ENCODE measurements at places on chromosomes 1 and 21.
A peak's percentile ranks its signal among the peaks of the same experiment; 100 is the strongest.

DNA sequence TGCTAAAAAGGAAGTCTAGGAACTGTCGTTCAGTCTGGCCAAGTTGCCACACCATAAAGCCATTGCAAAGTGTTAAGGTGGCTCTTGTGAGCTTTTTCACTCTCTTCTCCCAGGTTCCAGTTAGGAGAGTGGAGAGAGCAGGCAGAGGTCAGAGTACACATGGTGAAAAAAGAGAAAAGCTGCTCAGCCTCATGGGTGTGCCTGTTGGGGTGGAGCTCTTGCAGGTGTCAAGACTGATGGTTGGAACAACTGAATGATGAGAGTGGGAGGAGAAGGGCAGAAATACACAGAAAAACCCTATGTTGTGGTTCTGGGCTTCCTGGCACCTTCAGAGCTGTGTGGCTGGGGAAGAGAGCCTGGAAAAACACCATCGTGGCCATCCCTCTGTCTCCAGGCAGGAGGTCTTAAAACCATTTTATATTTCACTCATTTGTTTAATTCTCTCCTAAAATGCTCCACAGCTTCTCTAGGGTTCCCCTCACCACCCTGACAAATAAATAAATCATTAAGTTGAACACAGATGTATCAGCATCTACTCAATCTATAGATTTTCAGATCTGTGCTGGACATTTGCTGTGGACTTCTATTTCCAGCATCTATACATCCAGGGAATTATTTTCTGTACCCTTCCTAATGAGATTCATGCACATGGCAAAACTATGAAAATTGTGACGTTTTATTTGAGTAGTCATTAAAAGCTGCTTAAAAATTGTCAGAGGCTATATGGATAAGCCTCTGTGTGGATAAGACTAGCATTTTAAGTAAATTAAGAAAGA, 17.5 kb downstream of the UBASH3A start:
- no peak for DNase-seq

DNA sequence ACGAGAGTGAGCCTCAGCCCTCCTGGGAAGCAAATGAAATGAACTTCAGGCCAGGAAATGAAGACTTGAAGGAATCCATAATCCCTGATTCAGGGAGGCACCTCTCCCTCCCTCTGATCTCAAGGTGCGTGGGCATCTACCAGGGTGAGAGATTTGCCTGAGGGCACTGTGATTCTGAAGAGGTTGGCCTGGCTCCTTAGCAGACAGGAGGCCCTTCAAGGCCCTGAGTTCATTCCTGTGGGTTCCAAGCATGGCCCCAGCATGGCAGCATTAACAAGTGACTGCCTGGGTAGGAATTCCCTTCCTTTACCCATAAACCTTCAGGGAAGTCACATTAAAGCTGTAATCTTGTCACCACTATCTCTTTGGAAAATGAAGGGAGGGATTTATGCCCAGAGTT, 29.8 kb upstream of the IFNGR2 start:
- no peak for DNase-seq

DNA sequence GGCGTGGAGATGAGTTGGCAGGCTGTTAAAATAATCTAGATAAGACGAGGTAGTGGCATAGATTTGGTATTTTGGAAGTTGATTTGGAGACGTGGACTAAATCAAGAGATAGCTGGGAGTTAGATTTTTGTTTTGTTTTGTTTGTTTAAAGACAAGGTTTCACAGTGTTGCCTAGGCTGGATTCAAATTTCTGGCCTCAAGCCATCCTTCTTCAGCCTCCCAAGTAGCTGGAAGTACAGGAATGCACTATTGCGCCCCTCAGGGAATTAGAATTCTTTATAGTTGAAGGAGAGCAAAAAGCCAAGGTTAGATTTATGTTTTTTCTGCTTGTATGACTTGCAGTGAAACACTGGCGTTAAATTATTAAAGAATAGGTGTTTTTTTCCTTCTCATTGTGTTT, 22.3 kb upstream of the SNRPE start:
- no peak for DNase-seq

- DNase-seq = no peak
These were observed 66.5 kb downstream of the PLPP3 start for GRCh38 chr1:56512724-56513494.

GRCh38 chr1:168053681-168054080, 83.0 kb downstream of the GPR161 start:
- DNase-seq = no peak

- no peak for DNase-seq
These were observed 1.7 kb downstream of the KLHDC8A start for GRCh38 chr1:205355075-205355453.

- no peak for DNase-seq
These were observed 108.4 kb downstream of the PLA2G4A start for GRCh38 chr1:186937016-186937670.

DNA sequence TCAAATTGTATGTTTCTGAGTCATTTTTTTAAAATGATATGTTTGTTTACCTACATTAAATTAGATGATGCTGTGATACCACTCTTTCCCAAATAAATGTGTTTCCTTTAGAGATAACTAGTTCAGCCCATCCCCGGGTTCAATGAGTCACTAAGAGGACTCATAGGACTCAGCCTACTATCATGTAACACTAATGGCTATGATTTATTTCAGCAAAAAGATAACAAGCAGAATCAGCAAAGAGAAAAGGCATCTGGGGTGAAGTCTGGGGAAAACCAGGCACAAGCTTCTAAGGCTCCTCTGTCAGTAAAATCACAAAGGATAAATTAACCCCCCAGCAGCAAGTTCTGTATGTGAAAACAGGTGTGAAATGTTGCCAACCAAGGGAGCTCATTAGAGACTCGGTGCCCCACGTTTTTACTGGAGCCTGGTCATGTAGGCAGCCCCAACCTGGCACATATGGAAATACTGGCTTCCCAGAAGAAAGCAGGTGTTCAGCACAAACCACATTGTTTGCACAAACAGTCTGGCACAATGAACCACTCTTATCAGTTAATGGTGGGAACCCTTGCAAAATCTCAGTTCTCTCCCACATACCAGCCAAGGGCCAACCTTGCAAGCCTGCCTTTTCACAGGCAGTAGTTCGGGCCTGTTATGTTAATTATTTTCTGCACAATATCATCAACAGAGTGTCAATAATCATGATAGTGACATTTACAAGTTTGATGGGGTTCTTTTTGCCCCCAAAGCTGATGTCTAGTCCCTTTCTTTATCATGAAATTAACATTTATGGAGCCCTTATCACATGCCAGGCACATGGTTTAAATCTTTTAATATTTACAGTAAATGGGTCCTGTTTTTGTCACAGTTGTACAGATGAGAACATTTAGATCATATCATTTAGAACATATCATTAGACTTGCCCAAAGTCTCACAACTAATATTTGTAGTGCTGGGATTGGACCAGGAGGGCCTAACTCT, 23.1 kb upstream of the CNN3 start:
- no peak for DNase-seq

DNA sequence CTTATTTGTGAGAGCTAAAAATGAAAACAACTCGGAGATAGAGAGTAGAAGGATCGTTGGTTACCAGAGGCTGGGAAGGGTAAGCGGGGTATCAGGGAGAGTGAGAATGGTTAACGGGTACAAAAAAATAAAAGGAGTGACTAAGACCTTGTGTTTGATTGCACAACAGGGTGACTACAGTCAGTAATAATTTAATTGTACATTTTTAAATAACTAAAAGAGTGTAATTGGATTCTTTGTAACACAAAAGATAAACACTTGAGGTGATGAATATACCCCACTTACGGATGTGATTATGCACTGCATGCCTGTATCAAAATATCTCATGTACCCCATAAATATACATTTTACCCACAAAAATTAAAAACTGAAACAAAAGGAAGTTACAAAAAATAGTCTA, 29.4 kb downstream of the FOXJ3 start:
- no peak for DNase-seq

DNA sequence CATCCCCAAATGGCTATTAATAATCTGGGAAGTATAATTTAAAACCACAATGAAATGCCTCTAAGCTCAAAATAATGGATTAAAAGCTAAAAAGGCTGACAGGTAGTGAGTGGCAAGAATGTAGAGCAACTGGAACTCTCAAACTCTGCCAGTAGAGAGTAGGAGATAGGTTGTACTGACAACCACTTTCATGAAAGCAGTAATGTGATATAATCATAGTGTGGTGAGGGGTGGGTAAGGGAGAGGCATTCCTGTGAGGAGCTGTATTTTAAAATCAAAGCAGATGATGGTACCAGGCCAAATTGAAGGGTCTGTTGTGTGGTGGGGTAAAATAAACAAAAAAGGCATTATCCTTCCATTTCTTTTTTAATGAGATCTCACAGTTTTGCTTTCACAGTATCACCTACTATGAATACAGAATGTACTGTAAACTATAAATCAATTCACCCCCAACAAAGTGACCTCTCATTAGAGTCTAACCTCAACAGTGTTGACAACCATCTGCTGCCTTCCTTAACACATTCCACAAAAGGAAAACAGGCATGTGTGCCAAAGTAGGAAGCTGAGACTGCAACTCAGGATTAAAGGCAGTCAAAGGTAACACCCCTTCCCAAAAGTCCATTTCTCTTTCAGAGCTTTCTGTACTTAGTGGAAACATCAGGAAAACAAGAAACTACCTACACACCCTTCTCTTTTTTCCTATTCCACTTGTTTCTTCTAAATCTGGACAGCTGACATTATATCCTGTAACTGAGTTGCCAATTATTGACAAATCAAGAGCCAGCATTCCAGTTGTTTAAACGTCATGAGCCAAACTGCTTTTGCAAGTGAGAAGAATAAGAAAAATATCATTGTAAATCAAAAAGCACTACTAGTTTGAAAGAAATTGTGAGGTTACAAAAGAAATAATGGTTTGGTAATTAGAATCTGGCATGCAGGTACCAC, 130.8 kb downstream of the FAF1 start:
- DNase-seq = no peak

GRCh38 chr1:2289607-2290006, 61.5 kb downstream of the SKI start:
- no peak for DNase-seq

DNA sequence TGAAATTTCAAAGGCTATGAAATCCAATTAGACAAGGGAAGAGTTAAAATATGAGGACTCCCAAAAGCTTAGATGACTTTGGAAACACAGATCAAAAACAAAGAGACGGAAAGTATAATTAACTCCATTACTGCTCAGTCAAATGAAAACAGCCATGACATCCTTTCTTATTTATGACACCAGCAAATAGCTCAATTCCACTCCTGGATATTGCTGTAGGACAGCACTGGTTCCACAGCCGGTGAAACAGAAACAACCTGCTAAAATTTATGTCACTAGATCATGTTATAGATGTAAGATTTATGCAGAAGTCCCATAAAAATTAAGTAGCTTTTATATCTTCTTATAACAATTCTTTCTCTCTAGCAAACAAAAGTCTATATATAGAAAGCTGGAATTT, 65.6 kb upstream of the RRP15 start:
- DNase-seq = no peak

- no peak for DNase-seq
These were observed 181.6 kb downstream of the ZNF326 start for GRCh38 chr1:90176530-90176929.

DNA sequence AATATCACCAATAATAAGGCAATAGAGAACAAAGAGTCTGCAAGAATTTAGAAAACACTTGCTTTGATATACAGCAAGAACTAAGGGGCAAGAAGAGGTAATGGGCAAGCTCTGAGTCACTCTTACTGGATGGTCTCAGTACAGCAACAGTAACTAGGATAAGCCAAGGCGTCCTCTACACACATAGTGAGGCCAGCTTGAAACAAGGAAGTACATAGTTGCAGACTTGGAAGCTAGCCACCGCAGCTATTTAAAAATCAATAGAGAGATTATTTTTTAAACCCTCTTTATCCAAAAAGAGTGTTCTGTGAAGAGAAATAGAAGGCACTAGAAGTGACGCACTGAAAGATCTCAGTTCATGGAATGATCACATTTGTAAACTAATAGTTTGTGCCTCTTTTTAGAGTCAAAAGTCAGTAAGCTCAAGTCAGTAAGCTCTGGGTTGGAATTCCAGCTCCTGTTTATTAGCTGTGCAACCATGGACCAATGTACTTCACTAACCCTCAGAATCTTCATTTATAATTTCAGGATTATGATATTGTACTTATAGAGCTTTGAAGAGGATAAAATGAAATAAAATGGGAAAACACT, 118.6 kb downstream of the AKT3 start:
- no peak for DNase-seq

- DNase-seq = no peak
These were observed 99.5 kb downstream of the OMA1 start for GRCh38 chr1:58447042-58447441.

- no peak for DNase-seq
These were observed 25.3 kb downstream of the TFF3 start for GRCh38 chr21:42289926-42290325.

DNA sequence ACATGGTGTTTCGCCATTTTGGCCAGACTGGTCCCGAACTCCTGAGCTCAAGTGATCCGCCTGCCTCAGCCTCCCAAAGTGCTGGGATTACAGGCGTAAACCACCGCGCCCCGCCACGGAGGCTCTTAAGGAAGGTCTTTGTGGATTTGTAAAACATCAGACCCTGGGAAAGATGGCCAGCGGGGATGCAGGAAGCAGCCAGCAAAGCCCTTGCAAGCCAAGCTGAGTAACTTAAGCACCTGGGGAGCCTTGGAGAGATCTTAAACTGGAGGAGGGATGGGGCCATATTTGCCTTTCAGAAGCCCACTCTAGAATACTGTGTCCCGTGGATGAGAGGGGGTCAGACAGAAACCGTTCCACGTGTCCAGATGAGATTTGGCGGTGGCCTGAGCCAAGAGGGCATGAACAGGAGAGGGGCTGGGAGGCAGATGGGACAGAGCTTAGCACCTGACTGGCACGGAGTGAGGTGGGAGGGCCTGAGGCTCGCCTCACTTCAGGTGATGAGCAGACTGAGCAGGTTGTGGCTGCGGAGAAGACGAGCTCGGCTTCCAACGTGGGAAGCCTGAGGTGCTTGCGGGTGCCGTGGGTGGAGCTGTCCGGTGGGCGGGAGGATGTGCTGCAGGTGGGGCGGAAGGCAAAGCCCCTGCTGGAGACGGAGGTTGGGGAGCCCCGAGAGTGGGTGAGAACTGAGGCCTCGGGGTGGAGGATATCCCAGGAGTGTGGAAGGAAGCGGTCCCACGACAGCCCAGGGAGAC, 11.7 kb downstream of the C1orf216 start:
- DNase-seq = peak; percentile 24

- DNase-seq = no peak
These were observed 228.2 kb upstream of the PROX1 start for GRCh38 chr1:213759359-213760181.

- DNase-seq = no peak
These were observed 169.6 kb upstream of the LHX8 start for GRCh38 chr1:74964508-74965102.

GRCh38 chr1:224045556-224045955, 68.4 kb upstream of the FBXO28 start:
- DNase-seq = no peak

DNA sequence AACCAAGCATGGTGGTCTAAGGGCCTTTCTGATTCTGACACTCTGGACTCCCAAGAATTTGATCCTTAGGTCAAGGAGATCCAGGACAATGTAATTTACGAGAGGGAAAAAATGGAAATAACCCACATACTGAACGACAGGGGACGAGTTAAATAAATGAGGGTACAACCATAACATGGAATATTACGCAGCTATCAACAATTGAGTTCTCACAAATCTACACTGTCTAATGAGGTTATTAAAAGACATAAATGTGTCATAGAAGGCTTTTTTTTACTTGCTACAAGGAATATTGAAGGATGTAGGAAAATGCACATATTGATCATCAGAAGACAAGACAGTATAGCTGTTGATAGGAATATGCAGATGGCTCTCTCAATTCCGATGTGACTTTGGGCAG, 23.8 kb downstream of the SDC3 start:
- DNase-seq = no peak

- DNase-seq = peak; percentile 15
These were observed 572 bp downstream of the LPGAT1 start for GRCh38 chr1:211830055-211830327.

GRCh38 chr1:91781901-91782622, 103.9 kb downstream of the TGFBR3 start:
- no peak for DNase-seq
